ENCODE measurements at places on chromosomes 4 and X.

DNA sequence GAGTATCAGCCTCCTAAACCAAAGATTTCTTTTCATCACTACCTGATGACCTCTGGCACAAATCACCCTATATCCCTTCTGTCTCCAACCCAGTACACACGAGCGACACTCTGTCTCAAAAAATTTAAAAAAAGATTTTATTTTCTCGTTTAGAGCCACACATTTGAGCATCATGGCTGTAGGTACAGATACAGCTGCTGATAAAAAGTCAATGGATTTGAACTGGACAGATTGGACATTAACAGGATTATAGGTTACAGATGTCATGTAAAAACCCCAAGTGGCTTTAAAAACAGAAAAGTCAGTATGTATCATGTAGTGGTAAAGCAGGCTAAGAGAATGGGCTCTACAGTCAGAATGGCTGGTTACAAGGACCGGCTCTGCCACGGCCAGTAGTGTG lies 171.1 kb downstream of the SCFD2 start:
- no peak for DNase-seq

DNA sequence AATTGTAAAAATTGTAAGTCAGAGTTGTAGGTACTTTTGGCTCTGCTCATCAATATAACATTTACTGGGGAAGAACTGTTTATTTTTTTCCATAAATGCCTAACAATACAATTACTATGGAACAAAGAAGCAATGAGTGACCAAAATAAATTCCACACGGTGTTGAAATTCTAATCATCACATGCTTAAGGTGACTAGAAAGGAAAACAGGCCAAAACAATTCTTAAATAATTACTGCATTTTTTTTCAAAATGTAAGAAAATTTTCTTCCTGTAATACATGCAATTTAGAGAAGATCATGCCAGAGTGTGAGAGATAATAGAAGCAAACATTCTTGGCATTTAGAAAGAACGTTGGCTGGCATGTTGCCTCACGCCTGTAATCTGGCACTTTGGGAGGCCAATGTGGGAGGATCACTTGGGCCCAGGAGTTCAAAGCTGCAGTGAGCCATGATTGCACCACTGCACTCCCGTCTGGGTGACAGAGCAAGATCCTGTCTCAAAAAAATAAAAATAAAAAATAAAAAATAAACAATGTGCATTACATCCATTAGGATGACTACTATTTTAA lies 22.5 kb downstream of the C4orf46 start:
- DNase-seq, result no peak

DNA sequence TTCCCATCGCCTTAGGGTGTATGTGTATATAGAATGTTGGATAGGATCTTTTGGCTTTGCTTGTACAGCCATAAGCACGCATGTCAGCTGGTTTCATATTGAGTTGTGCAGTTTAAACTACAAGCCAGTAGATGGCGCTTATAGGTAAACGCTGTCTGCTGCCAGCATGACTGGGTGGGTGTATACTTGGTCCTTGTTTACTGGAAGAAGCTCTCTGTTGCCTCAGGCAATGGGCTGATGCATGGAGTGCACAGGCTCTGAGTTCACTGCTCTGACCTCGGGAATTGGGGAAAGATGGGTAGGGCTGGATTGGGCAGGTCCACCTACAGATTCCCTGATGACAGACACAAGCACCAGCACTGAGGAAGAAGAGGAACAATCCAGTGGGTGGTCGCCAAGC lies 831.5 kb downstream of the STIM2 start:
- no peak for DNase-seq

DNA sequence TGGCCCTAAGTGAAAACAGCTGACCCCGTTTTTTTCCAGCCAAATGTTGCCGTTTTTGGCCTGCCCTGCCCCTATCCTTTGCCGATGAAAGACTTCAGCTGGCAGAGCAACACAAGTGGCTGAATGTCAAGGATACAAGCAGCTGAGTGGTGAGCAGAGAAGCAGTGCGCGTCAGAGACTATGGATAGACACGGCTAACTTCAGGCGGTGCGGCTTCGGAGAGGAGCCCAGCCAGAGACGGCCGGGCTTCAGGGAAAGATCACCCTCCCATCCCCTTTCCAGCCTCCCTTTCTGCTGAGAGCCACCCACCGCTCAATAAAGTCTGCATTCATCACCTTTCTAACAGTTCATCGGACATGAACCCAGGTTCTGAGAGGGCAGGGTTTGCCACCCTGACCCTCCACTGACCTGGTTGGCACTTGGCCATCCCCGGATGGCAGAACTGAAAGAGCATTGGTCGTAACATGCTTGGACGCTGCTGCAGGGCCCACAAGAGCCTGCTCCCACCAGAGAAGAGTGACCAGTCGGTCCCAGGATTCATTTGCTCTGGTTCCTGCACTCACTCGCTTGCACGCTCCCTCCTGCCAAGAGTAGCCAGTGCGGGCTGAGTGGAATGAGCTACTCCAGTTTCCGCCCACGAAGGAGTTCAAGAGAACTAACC lies 125.8 kb downstream of the PPEF1 start:
- no peak for DNase-seq

- DNase-seq, result no peak
These were observed 118.9 kb upstream of the SLC34A2 start for GRCh38 chr4:25536564-25537320.

DNA sequence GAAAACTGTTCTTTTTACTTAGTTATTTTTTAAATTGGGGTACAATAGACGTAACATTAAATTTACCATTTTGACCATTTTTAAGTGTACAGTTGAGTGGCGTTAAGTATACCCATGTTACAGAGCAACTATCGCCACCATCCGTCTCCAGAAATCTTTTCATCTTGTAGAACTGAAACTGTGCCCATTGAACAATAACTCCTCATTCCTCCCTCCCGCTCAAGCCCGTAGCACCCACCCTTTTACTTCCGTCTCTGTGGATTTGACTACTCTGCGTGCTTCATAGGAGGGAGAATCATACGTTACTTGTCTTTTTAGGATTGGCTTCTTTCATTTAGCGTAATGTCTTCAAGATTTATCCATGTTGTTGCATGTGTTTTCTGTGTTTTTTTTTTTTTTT lies 55.3 kb downstream of the TMEM131L start:
- no peak for DNase-seq

DNA sequence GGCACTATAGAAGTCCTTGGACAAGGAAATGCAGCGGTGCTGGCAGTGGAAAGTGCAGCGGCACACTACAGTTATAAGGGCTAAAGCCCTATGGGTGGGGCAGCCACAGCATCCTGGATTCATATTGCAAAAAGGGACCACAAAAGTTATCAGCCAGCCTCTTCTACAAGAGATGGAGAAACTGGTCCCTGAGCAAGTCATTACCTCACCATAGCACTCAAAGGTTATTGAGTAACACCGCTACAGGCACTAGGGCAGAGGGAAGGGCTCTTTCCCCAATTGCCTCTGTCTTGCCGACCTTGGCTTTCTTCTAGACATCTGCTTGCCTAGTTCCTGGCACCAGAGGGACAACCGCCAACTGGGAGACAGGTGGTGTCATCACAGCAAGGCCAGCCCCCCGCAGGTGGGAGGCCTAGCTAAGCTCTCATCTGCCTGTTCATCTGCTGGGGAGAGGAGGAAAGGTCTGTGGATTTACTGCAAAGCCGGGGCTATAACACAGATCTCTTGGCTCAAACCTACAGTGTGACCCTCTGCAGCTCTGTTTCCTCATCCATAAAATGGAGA lies 600.0 kb downstream of the BCOR start:
- DNase-seq, result no peak

Data from non-pigmented ciliary epithelial cell (primary cell).